T-helper 2 cell treated with Interferon-gamma antibody and Interleukin-4, amounts not matched to agents 5 μg/mL and 100 μg/mL, for 36 hours (primary cell): ENCODE measurements at places on chromosomes 16 and 17.

DNA sequence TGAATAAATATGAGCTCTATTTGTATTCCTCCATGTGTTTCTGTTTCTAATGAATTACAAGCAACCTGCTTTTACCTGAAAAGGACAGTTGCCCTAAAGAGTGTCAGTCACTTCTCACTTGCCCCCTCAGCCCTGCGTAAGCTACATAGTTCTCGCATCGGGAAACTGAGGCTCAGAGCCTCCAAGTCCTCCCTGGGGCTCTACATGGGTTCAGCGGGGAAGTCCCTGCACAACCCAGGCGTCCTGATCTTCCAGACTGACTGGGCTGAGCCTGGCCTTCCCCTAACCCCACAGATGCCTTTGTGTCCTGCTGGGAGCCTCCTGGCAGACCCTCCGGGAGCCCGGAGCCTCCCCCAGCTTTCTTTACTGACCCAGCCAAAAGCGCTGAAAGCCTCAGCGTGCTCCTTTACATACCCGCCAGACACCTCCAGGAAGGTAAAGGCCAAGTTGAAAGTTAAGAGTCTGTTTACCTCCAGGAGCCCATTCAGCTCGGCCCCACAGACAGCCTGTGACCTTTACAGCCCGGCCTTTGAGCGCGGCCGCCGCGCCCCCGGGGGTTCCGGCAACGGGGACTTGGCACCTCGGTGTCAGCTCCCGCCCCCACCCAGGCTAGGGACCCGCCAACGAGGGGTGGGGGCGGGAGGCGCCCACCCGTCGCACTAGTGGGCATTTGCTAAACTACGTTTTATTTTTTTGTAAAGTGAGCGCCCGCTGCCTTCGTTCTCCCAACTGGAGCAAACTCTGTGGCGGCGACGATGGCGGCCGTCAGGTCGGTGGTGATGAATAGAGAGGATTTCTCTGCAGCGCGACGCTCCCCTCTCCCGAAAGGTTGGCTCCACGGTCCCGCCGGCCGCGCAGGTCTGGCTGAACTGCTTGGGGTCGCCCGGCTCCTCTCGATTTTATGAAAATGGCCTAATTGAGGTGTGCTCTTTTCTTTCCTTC lies 4.4 kb upstream of the HOXB13 start:
- no peak for DNase-seq

DNA sequence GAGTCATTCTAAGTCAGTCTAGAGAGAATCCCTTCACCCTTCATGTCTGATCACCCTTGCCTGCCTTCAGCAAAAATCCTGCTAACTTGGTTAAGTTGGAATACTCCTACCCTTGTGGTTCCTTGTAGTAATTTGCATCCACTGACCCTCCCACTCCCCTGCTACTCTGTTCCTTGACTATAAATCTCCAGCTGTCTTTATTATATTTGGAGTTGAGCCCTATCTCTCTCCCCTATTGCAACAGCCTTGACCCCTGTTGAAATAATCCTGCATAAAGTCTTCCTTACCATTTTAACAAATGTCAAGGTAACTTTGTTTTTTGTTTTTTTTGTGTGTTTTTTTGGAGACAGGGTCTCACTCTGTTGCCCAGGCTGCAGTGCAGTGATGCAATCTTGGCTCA lies 590.1 kb downstream of the WWOX start:
- no peak for DNase-seq

- no peak for DNase-seq
Observed at GRCh38 chr16:15866451-15866850, 9.6 kb upstream of the MYH11 start.

- no peak for DNase-seq
Observed at GRCh38 chr16:52005551-52005950, 541.4 kb downstream of the TOX3 start.

- DNase-seq = no peak
Observed at GRCh38 chr17:47072886-47073285, 93.8 kb upstream of the RPRML start.

GRCh38 chr17:19659366-19660177 lies 11.0 kb downstream of the ALDH3A2 start:
- DNase-seq = no peak

GRCh38 chr16:64061621-64062020 lies 1060.2 kb downstream of the CDH11 start:
- no peak for DNase-seq

- DNase-seq = no peak
Observed at GRCh38 chr16:85869785-85870558, 29.0 kb upstream of the IRF8 start.

DNA sequence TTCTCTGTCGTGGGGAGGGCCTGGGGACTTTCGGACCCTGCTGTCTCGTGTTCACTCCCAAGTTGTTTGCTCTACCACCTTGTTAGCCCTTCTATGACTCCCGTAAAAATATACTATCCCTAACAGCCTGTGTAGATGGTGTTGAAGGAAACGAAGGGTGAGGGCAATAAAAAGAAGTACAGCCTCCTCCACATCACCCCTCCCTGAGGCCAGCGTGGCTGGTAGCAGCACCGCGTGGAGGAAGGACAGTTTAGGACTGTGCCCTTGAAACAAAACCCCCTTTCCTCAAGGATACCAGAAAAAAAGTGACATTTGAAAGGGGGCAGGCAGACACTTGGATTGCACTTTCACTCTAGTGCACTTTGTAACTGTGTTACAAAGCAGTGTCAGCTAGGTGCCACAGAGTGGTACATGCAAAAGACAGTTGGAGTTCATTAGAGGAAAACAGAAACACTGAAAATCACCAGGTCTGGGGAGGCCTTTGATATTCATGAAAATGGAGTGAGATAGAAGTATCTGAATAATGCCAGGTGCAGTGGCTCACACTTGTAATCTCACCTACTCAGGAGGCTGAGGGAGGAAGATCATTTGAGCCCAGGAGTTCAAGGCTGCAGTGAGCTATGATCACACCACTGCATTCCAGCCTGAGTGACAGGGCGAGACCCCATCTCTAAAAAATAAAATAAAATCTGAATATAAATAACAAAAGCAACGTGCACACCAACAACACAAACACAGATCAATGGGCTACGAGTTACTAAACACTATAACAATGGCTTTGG lies 53.8 kb downstream of the TBX4 start:
- DNase-seq = no peak

- no peak for DNase-seq
Observed at GRCh38 chr17:29113334-29113733, 66.9 kb downstream of the MYO18A start.

- no peak for DNase-seq
Observed at GRCh38 chr16:12317856-12318537, 341.5 kb downstream of the SNX29 start.

- DNase-seq = peak; percentile 53
Observed at GRCh38 chr17:35795007-35795870, at the start of gene MMP28. Gene MMP28, minus strand, starts transcription at chr17:35795641. Its CDS starts 264 bp downstream, at chr17:35795377.

- no peak for DNase-seq
Observed at GRCh38 chr17:42708588-42708987, 26.3 kb downstream of the CNTNAP1 start.
